Glutamatergic neuron (in vitro differentiated cells): ENCODE measurements at places on chromosomes 16 and 17. TPM values are rescaled to one million over a fixed set of nuclear protein-coding genes. Genes with fewer than 3 reads are reported as not detected.

DNA sequence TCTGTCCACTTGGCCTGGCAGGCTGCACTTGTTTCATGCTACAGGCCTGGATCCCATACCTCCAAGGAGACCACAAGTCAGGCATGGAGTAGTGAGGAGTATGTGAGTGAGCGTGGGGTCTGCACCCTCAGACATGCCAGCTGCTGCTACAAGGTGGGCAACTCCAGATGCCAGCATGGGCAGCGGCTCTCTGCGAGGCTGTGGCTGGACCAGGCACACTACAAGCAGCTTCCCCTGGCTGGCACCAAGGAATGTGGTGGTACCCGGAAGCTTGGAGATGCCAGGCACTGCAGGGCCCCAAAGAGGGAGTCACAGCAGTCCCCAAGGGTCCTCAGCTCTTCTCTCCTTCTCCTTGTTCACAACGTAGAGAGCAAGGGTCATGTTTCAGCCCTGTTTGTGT lies 16.1 kb upstream of the DNAH9 start:
- DNase-seq = no peak

- no peak for DNase-seq
These were observed 22.6 kb upstream of the SPATA32 start for GRCh38 chr17:45284176-45285140.

DNA sequence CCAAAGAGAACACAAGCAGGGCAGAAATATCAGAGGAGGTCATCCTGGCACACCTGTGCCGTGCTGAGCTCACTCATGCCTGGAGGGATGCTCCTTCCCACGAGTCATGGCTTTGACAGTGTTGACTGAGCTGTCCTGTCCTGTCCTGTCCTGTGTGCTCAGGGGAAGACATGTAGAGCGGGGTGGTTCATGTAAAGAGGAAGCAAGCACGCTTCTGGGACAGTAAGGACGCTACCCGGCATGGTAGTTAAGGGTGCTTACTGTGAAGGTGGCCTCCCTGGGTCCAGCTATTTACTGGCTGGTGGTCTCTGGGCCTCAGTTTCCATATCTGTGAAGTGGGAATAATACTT lies 398 bp downstream of the LGALS9 start:
- no peak for DNase-seq

DNA sequence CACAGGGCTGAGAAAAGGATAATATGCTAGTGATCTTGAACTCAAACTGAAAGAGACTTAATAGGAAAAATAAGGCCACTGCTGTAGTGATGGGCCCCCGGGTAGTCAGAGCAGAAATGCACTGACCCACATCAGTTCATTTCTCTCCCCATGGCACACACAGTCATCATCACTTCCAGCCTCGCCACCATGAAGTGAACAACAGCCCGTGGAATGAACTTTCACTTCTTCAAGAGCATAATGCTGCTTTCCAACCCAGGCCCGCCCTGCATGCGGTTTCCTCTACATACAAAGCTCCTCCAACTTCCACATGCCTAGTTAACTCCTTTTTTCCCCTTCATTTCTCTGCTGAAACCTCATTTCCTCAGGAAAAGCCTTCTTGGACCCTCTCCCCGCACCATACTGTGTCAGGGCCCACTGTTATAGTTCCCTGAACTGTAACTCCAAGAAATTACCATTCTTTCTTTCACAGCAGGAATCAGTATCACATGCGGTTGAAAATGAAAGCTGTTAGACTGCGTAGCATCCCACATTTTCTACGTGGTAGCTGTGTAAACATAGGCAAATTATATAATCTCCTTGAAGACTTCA lies 65.8 kb upstream of the SMIM36 start:
- DNase-seq = no peak

DNA sequence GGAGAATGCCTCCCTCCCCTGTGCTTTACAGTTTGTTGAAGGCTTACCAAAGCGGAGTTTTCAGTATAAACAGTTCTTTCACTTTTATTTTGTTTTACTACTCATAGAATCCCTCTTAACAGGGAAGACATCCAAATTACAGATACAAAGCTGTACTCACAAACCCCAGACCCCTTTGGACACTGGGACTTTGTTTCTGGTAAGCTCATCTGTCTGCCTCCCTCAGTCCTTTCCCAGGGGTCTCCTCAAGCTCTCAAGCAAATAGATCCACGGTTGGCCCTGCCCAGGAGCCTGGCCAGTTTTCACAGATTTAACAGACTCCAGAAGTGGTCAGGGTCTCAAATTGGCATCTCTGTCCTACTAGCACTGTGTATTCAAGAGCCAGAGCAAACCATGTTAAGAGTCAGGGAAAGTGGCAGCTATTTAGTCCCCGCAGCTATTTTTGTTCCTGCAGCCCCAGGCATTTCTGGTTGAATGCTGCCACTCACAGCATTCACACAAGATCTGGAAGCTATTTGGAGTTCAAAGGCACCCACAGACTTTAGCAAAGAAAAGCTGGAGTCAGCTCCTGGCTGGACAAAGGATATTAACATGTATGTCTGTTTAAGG lies 54.2 kb downstream of the TMEM100 start:
- no peak for DNase-seq

Gene LASP1
- total RNA-seq = 66.6 TPM

Gene NPIPB6
- 3.1 TPM for total RNA-seq

Gene CCL11
- total RNA-seq = not detected

GRCh38 chr17:55814377-55814776 lies 63.5 kb downstream of the PCTP start:
- DNase-seq = no peak

GRCh38 chr17:64148017-64148631 lies 18.2 kb upstream of the ERN1 start:
- no peak for DNase-seq

- no peak for DNase-seq
These were observed 39.6 kb upstream of the ZKSCAN2 start for GRCh38 chr16:25297151-25297787.

Gene TNFSF13
- total RNA-seq = not detected

Gene SULT1A2
- total RNA-seq = not detected

Gene PNMT
- total RNA-seq = not detected

GRCh38 chr16:3467921-3468320 lies 24.4 kb downstream of the NAA60 start:
- DNase-seq = no peak

Gene TP53TG3C
- total RNA-seq = not detected

GRCh38 chr17:81306898-81307510 lies 11.9 kb upstream of the SLC38A10 start:
- DNase-seq = peak; percentile 16

DNA sequence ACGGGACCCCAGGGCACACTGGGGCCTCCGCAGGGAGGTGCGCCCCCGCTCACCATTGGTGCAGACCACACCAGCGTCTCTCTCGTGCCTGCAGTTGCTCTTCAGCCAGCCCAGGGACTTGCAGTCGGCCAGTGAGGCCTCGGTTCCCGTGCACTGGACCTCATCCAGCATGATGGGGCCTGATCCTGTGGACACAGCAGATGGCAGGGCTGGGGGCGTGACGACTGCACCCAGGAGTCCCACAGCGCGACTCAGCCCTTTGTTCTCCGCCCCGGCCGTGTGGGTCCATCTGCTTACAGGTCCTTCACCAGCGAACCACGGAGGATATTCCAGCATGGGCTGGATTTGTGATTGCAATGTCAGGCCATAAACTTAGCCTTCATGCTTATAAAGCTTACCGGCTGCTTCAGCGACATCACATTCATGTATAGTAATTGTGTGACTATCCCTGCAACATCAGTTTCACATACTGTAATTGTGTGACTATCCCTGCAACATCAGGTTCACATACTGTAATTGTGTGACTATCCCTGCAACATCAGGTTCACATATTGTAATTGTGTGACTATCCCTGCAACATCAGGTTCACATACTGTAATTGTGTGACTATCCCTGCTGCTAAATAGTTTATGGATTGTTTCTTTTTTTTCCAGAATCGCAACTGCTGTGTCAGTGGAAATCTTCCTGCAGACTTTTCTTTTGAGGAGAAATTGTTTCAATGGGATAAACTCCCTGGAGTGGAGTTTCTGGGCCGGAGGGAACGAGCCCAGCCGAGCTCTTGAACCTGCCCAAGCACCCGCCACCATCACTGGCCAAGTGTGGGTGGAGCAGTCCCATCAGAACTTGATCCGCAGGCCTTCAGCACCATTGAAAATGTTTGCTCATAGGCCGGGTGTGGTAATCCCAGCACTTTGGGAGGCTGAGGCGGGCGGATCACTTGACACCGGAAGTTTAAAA lies 4.8 kb downstream of the LGALS3BP start:
- peak; percentile 81 for DNase-seq

- no peak for DNase-seq
These were observed 5.8 kb downstream of the ABCA10 start for GRCh38 chr17:69222707-69223258.

DNA sequence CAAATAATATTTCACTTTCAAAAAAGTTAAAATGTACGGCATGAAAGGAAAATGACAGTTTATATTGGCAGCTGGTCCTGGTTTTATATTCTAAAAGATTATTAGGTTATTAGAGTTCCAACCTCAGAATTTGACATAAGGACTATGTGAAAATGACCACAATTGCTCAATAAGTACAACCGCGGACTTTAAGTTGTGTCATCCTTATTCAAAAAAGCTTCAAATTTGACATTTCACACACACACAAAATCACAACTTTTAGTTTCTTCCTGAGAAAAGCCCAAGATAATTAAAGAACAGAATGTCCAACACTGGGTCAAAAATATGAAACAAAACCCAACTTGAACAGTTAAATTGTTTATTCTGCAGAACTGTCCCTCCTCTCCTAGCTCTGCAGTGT lies 133.2 kb upstream of the AXIN2 start:
- no peak for DNase-seq

DNA sequence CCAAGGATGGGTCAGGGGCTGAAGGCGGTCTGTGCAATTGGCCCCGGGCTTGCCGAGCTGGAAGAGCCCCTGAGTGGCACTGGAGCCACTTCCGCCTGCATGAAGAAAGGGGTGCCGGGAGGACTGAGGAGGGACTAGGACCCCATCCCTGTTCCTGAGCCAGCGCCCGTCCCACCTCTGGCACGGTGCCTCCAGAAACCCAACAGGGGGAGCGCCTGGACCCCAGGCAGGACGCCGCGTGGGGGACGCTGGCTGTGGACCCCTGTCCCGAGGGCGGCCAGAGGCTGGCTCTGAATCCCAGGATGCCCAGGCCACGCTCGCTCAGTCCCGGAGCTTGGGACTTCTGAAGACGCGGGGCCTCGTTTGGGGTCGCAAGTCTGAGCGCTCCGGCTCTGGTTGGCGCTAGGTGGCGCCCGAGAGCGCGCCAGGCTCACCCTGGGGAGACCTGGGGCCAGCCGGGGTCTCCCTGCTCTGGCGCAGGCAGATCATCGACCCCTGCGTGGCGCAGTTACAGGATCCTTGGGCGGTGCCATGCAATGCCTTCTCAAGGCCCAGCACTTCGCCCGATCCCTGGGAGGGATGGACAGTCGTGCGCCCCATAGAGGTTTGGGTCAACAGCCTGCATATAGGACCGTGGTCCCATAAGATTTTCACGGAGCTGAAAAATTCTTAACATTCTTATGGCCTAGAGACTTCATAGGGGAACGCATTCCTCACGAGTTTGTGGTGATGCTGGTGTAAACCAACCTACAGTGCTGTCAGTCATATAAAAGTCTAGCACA lies 58.5 kb upstream of the CREBBP start:
- peak; percentile 83 for DNase-seq

- DNase-seq = no peak
These were observed 136.0 kb upstream of the C17orf78 start for GRCh38 chr17:37239690-37240334.

DNA sequence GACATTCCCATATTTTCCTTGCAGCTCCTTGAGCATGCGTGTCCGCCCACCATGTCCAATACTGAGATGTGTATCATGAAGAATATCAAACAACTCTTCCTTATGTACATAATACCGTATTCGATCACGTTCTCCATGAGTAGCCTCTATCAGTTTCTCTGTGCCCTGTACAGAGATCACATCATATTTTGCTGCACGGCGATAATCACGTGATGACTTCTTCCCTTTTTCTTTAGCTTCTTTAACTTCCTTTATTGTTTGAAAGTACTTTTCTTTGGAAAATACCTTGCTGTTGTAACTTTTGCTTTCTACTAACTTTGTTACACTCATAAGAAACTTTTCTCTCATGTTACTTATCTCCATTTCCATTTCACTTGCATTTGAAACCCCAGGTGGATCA lies 6.6 kb downstream of the KRABD2 start:
- no peak for DNase-seq

DNA sequence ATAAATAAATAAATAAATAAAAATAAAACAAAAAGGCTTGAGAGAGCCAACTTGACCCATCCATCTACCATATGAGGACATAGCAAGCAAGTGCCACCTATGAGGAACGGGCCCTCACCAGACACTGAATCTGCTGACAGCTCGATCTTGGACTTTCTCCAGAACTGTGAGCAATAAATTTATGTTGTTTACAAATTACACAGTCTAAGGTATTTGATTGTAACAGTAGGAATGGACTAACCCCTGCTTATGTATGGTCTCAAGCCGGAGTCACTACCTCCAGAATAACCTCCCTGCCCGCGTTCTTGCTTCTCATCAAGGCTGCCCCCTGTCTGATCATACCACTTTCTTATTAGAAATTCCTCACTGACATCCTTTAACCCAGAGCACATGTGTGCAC lies 9.9 kb downstream of the SLC5A11 start:
- DNase-seq = no peak

GRCh38 chr16:5314377-5314776 lies 216.8 kb upstream of the EEF2KMT start:
- no peak for DNase-seq

DNA sequence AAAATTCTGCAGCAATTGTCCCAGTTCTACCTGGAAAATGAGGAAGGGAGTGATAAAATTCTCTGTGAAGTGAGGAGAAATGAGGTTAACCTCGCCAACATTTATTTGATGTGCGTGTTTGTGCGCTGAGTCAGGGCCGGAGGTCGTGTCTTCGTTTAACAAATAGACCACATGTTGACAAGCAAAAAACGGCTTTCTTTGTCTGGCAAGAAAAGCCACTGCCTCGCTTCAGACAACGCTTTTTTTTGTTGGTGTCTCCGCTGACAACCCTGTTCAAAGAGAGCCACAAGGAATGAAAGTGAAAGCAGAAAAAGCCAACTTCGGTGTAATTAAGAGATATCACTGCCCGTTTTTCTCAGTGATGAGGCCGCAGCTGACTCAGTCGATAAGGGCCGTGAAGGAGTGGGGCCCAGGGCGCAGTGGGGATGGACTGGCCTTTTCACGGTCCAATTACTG lies 510.6 kb downstream of the CDH13 start:
- no peak for DNase-seq

GRCh38 chr16:3879887-3880564 lies 487 bp downstream of the CREBBP start:
- DNase-seq = peak; percentile 82

- no peak for DNase-seq
These were observed 6.0 kb upstream of the SLC16A3 start for GRCh38 chr17:82222816-82223215.

Gene ST6GALNAC2
- total RNA-seq = 0.32 TPM

Gene DUSP3
- 54.6 TPM for total RNA-seq

GRCh38 chr17:6460531-6461161 lies 16.4 kb downstream of the PIMREG start:
- DNase-seq = no peak
